ENCODE measurements at places on chromosomes 5 and 9.

DNA sequence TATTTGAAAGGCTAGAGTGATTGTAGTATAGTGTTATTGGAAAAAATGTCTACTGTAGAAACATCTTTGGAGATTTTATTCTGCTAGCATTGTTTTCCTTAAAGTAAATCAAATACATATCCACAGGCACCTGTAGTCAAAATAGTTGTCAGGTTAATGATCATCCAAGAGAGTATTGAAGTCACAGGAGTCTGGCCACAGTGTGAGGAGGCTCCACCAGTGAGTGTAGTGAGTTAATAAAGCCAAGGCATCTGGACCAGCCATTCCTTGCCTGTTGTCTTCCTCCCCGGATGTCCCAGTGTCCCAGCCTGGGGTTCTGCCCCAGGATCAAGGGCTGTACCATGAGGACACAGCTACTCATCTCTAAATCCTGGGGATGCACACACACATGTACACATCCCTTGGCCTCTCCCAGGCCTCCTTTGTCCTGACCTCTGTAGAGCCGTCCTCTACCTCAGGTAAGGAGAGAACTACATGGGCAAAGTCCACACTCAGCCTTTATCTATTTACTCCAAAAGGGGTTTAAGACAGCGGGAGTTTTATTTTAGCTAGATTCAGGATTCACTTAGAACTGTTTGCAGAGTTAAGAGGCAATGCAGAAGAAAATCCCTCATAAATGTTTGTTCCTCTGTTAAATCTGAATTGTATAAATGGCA lies 3.7 kb downstream of the PIK3R1 start:
- DNase-seq, result no peak

DNA sequence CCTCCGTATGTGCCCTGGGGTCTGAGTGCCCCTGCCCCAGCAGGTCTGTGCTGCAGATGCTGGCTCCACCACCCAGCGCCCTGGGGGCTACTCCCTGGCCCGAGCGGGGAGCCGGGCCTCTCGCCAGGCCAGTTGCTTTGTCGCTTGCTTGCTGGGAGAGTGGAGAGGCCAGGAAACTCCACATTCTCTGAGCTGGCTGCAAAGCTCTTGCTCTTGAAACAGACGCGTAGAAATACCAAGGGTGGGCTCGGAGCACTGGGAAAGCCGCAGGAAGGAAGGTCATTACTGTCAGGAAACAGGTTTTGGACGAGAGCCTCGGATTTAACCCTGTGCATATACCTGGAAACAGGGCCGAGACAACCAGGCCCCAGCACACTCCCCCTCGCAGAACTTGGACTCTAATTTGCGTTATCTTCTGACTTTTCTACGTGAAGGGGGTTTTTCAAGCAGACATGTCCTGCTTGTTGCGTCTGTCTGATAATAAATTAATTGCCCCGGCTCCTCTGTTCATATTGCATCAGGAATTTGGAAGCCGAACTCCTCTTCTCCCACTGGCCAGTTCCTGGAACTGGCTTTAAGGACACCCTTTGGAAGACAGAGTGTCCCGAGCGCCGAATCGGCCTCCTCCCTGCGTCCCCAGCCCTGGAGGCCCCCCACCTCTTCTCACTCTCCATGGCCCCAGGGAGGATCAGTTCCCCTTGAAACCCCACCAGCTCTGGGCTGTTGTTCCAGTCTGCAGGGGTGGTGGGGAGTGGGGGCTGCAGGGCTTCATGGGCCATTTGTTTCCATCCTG lies 11.2 kb downstream of the ADAMTSL2 start:
- DNase-seq, result no peak

GRCh38 chr9:117169089-117169621 lies 245.7 kb downstream of the ASTN2 start:
- DNase-seq, result no peak

DNA sequence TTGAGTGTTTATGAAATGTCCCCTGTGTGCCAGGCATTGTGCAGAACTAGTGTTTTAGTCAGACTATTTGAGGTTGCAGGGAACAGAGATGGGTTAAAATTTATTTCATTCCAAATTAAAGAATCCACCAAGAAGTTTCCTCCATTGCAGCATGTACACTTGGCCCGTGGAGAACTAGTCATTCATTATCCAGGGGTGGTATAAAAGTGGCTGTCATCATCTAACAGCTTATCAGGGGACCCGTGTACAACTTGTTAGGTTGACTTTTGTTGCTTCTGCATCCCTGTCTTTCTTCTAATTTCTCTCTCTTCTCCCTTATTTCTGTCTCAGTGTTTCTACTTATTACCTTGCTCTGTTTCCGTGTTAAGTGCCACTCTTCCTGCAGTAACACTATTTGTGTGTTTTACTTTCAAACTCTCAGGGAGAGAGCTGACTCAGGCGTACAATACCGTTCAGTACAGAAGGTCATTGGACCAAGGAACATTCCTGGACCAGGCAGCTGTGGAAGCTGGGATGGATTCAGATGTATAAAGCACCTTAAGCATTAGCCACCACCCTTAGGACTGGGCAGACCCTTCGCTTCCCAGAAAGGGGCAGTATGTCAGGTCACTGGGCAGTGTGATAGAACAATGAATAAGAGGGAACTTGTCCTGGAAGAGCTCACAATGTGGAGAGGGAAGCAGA lies 36.1 kb downstream of the MAP3K1 start:
- DNase-seq, result no peak

DNA sequence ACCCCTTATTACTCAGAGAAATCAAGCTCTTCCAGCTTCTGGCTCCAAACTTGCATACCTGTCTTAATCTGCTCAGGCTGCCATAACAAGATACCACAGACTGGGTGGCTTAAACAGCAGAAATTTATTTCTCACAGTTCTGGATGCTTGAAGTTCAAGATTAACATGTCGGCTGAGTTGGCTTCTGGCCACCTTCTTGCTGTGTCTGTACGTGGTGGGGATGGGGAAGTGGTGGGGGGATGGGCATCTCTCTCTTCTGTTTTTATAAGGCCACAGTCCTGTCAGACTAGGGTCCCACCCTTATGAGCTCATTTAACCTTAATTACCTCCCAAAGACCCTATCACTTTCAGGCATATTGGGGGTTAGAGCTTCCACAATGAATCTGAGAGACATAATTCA lies 140.5 kb downstream of the SV2C start:
- DNase-seq, result no peak

GRCh38 chr9:27750566-27750965 lies 177.3 kb upstream of the C9orf72 start:
- peak; percentile 61 for DNase-seq

DNA sequence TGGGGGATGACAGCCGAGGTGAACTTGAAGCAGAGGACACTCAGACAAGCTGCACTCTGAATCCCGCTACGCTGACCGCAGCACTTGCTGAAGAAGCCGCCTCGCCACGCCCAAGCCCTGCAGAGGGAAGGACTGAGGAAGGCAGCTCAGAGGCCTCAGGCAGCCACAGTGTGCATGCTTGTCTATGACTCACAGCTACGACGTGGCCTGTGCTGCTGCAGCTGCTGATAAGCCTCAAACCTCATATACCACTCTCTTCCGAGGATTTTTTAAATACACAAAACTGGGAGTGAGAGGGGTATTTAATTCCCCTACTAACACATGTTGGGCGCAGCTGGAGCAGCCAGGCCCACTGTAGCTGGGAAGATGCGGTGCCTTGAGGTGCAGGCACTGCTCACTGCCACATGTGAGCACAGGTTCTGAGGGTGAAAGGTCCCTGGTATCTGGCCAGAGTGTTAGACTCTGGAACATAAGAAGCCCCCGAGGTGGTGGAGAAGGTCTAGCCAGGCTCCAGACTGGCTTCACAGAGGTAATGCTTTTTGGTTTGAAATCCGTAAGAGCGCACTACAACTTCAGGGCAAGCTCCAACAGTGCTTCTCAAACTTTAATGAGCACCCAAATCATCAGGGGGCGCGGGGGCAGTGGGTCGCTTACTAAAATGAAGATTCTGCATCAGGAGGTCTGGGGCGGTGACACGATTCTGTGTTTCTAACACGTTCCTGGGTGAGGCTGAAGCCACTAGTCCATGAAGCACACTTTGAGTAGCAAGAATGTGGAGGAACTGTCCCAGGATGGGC lies 196.8 kb downstream of the AUH start:
- DNase-seq, result no peak

DNA sequence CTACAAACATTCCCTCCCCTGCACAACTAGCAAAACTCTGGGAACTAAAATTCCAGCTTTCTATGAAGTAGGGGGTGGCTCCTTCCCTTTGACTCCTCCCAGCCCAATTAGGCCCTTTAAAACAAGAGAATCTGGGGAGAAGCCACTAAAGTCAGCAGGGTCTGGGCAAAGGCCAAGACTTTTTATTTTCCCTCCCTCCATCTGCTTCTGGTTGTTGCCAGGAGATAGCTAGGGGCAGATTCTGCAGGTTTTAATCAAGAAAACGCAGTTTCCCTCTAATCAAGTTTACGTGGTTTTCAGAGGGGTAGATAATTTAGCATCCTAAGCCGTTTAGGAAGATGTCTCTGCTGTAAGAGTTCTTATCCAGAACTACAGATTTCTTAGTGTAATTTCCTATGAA lies 114.5 kb upstream of the CDH6 start:
- no peak for DNase-seq

DNA sequence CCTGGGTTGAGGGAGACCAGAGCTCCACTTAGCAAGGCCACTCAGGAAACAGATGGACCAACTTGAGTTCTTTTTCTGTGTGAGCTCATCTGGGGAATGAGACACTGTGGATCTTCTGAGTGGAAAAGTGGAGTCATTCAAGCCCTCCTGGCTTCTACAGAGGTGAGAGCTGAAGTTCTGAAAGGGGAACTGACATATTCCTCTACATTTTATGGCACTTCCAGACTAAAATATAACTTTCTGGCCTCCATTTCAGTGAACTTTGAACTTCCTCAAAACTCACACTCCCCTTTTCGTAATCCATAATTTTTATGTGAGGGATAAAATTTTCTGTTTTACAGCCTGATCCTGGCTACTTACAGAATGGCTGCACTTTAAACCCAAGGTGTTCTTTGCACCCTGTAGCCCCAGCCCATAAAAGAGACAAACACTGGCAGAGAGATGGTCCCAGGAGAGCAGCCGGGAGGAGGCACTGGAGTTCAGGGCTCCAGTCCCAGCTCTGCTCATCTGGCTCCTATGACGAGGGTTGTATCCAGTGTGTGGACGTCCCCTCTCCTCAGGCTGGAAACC lies 10.8 kb downstream of the SPAAR start:
- DNase-seq, result no peak

DNA sequence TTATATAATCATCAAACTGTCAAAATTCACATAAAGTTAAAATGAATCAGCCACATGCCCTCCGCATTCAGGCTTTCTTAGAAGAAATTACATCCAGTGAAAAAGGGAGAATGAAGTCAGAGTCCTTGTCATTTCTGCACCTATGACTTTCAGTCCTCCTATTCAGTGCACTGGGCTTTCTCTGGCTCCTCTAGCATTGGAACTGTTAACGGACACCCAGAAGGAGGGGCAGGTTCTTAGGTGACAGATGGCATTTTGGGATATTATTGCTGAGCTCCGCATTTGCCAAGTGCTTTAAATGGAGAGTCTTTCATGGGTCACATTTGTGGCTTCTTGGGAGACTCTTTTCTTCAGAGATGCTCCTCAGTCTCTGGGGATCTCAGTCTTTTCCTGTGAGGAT lies 40.0 kb downstream of the ADAMTS19 start:
- DNase-seq, result no peak

GRCh38 chr5:160833806-160834205 lies 18.2 kb downstream of the ATP10B start:
- DNase-seq, result no peak

DNA sequence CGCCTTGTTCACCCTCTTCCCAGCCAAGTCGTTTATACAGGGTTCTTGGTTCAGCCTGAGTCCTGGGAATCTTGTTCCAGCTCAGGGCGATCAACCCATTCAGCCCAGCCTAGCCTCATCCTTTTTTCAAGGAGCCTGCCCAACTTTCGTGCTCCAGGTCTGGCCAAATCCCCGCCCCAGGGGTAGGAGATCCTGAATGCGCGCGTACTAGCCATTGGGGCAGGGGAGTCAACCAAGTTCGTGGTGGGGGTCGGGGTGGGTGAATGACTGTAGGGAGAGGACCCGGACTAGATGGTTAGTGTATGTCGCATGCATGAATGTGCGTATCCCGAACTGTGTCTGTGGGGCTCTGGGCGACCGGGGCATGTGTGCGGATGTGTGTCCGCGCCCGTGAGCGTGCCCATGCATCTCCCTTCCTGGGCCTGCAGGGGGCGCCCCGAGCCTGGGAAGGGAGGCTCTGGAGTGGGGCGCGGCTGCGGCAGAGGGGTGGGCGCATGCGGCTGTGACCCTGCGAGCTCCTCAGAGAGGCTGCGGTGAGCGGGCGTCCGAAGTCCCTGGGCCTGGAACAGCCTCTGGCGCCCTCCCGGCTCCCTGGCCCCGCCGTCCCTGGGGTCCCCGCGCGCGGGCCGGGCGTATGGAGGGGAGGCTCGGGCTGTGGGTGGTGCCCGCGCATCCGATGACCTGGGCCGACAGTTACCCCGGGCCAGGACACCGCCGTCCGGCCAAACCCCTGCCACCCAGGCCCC lies 8.7 kb downstream of the CCL21 start:
- peak; percentile 74 for DNase-seq

GRCh38 chr9:105854026-105854782 lies 159.9 kb downstream of the TMEM38B start:
- DNase-seq, result no peak

- DNase-seq, result no peak
Measured at GRCh38 chr5:180540050-180540694, 46.0 kb downstream of the CNOT6 start.

GRCh38 chr5:152622628-152623027 lies 217.5 kb upstream of the NMUR2 start:
- DNase-seq, result no peak

- no peak for DNase-seq
Measured at GRCh38 chr9:14824481-14824880, 85.7 kb downstream of the FREM1 start.

GRCh38 chr5:76811214-76811613 lies 7.6 kb upstream of the F2RL1 start:
- no peak for DNase-seq

- no peak for DNase-seq
Measured at GRCh38 chr5:101995585-101995984, 300.5 kb downstream of the SLCO4C1 start.

DNA sequence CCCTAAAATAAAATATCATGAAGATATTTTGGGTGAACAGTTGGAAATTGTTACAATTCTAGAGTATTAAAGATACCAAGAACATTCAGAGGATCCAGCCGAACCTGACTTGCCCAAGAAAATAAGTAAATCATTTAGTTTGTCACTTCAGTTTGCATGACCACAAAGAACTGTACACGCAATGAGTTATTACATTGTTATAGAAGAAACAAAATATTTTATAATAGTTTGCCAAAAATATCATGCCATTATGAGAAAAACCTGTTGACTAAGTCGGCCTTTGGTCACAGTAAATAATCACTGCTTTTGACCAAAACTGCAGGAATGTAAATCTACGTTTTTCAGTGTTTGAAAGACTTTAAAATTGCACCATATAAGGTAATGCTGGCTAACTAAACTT lies 27.9 kb downstream of the TRIO start:
- DNase-seq, result no peak

DNA sequence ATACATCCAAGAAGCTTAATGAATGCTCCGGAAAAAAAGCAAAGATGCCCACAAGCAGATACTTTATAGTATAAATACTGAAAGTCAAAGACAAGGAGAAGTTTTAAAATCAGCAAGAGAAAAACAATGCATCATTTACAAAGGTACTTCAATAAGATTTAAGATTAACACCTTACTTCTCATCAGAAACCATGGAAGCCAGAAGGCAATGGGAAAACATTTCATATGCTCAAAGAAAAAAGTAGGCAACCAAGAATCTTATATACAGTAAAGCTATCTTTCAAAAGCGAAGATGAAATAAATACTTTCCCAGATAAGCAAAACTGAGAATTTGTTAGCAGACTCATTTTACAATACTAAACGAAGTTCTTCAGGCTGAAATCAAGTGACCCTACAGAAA lies 51.1 kb downstream of the ABHD17B start:
- no peak for DNase-seq
